ENCODE measurements at places on chromosomes 1 and 21.

DNA sequence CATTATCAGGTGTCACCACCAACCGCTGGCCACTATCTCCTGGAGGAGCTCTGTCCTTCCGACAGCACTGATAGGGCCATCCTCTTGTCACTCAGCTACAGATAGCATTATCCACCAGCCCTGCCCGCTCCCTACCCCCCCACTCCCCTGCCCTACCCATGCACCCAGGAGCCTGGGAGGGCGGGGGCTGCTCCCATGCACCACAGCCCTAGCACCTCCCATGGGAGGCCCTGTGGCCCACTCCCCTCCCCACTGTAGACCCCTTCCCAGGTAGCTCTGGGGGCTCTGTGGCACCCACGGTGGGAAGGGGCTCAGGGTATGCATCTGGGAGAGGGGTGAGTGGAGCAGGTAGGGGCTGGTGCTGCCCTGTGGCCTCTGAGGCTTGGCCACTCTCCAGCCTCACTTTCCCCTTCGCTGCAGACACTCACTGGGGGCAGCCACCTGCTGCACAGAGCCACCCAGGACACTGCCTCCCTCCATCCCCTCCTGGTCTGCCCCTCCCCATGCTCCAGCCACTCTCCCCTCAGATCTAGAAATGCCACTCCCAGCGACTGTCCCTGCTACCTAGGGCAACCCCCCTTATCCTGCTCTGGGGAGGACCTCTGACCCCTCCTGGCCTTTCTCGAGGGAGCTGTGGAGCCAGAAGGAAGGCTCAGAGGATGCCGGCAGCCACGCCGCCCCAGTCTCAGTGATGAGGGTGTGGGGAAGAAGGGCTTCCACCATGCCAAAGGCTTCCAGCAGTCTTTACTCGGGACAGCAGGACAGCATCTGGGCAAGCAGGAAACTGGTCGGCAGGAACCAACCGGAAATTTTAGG, 58.5 kb downstream of the WNT9A start:
- DNase-seq = no peak

DNA sequence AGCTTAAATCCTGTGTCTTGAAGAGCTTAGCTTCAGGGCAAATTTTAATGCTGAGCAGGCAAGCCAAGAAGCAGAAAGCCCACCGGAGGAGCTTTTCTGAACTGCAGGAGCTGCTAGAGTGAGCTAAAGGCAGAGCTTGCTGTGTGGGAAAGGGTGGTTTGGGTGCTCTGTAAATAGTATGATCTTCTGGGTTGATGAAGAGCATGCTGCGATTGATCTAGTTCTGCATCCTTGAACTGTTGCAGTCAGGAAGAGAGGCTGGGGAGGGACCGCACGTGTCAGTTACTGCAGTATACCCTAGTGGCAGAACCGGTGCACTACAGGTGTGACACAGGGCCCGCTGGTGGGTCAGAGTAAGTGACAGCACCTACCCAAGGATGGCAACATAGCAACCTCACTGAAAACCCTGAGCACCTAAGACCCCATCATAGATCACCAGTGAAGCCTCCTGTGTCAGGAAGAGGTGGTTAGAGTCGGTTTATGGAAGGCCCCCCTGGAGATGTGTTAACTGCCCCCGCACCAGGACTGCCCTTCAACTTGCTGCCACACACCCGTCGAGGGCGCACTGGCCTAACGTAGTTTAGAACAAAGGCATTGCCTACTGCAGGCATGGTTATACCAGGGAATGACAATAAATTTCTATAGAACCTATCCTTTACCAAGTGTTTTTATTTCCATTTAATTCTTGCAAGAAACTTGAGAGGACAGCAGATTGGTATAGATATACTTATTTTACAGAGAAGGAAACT, 146.0 kb upstream of the KIAA0040 start:
- DNase-seq = no peak

GRCh38 chr1:156899956-156900718, 6.6 kb downstream of the PEAR1 start:
- DNase-seq = no peak

DNA sequence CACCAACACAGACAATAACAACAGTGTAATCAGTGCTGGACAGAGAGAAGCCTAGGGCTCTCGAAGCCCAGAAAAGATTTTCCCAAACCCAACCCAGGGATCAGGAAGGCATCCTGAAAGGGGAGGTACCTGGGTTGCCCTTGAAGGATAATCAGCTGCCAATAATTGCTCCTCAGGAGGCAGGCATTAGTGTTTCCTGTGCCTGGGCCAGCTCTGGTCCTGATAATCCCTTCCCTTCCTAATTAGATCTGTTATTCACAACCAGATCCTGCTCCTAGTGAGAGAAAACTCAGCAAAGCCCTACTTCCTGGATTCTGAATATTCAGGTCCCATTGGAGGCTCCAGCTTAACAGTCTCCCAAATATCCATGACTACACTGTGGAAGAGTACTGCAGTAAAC, 117.4 kb downstream of the DMRTA2 start:
- DNase-seq = no peak

GRCh38 chr1:25099343-25099951, 132.9 kb downstream of the SYF2 start:
- peak; percentile 18 for DNase-seq

- DNase-seq = no peak
Observed at GRCh38 chr1:26359981-26360806, 6.3 kb upstream of the CRYBG2 start.

DNA sequence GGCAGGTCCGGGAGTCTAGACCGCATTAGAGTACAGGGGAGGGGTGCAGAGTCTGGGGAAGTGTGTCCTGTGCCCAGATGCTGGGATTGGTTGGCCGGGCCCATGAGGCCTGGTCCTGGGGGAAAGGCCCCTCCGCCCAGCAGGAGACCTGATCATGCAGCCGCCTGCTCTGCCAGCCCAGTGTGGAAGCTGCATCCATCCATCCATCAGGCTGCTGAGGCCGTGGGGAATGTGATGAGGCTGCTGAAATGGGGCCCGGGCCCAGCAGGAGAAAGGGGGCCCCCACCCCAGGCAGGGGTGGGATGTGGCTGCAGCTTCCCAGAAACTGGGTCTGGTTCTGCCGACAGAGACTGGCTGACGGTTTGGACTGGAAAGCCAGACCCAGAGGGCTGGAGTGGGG, 37.2 kb downstream of the EPHA2 start:
- DNase-seq = no peak

DNA sequence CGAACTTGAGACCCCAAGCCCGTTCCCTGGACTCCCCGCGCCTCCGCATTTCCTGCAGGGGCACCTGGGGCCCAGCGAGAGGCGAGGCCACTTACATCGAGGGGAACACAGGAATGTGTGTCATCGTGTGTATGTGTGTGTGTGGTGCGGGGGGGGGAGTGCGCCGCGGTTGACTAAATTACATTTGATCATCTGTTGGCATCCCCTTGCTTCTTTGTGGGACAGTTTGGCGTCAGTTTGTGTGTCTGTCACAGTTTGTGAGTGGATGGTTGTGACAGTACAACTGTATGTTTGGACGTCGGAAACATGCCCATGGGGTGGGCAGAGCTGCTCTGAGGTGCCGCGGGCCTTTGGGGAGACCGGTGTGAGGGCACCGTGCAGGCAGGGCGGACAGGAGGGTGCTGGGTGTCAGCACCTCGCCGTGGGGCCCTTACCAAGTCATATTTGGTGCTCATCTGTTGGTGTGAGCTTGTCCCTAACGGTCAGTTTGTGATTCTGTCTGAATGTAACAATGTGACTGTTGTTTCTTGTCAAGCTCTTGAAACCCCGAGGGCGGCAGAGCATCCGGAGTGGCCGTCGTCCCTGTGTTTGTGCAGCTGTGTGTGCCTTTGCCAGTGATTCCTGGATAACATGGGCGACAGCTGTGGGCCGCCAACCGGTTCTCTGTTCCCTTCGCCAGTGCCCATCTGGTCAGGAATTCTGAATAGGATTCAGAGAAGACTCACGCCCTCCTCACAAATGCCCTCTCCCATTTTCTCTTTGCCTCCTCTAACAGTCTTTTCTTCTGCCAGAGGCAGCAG, 899 bp downstream of the OPRD1 start:
- no peak for DNase-seq

DNA sequence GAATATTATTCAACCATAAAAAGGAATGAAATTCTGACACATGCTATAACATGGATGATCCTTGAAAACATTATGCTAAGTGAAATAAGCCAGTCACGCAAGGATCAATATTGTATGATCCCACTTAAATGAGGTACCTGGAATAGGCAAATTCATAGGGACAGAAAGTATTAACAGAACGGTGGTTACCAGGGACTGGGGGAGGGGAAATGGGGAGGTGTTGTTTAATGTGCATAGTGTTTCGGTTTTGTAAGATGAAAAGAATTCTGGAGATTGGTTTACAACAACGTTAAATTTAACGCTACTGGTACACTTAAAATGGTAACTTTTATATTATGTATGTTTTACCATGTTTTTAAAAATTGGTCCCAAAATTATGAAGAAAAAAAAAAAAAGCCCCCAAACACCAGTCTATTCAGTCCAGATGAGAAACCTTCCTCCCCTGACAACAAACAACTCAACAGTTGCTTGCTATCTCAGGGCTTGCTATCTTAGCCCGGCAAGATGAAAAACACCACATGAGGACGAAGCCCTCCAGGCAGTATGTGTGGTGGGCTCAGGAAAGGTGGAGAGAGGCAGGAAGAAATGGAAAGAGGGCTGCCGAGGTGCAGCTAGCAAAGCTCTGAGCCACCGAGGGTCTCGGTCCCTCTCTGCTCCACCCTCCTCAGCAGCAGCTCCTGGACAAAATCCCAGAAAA, 8.5 kb downstream of the NUAK2 start:
- DNase-seq = no peak

All from GF-D8 (cell line).